ENCODE measurements at places on chromosomes 3 and 15. TPM values are rescaled to one million over a fixed set of nuclear protein-coding genes. Genes with fewer than 3 reads are reported as not detected.

DNA sequence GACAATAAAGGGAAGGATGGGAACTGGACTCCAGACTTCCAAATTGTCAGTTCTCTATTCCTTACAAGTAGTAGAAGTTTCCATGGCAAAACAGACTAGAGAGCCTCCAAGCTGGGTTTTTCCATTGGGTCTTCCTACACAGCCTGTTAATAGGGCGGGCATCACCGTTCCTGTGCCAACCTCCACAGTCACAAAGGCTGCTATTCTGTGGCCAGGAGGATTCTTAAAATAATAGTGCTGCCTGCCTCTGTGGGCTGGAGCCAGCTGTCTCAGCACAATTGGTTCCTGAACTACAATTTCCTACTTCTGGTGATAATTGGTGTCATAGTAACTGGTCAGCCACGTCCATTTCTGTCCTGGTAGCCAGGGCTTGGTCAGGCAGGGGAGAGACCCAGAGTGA lies 38.6 kb downstream of the LYZL4 start:
- DNase-seq = no peak

DNA sequence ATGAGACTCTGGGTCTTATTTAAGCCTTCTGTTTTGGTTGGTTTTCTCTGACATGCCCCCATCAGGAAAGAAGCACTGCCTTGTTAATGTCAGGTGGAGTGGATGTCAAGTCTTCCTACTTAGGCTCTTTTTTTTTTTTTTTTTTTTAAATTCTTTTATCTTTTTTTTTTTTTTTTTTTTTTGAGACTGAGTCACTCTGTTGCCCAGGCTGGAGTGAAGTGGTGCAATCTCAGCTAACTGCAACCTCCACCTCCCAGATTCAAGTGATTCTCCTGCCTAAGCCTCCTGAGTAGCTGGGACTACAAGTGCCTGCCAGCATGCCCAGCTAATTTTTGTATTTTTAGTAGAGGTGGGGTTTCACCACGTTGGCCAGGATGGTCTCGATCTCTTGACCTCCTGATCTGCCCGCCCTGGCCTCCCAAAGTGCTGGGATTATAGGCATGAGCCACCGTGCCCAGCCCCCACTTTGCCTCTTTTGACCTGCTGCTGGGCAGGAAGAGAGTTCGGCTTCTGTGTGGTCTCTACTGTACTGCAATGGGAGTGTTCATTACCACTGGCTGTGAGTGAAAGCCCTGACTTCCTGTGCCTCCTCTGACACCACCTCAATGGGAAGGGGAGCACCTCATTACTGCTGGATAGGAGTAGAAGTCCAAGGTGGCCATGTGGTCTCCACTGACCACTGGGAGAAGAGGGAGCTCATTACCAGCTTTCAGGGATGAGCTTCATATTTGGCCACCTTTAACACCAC lies 10.9 kb downstream of the CTDSPL start:
- no peak for DNase-seq

GRCh38 chr15:80689716-80690115 lies 5.4 kb upstream of the ABHD17C start:
- DNase-seq = no peak

Gene GRIP2
- 0.77 TPM for total RNA-seq

- DNase-seq = no peak
Measured at GRCh38 chr3:138862924-138863775, 28.4 kb upstream of the PIK3CB start.

DNA sequence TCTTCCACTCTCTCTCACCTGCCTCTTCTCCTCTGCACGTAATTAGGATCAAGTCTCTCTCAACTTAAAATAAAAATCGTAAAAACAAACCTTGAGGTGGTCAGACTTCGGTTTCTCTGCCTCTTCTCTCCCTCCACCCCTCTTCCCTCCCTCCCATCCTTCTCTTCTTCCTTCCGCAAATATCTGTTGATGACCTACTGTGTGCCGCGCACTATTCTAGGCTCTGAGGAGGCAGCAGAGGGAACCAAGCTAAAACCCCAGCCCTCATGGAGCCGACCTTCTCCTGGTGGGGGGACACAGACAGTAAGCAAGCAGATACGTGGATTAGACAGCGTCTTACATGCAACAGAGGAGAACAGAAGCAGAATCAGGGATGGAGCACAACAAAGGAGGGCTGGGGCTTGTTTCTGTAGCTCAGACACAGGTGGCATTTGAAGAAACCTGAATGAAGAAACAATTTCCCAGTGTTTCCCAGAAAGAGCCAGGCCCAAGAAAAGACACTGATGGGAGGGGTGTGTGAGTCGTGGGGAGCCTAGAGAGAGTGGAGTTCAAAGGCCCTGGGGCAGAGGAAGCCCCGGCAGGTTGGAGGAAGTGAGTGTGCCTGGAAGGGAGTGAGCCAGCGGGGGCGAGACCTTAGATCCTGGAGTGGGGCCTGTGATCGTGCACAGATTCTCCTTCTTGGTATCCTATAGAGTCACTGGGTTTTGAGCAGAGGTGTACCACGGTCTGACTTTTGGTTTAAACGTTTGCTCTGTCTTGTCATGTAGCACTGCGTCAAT lies 80.5 kb downstream of the TOP2B start:
- no peak for DNase-seq

GRCh38 chr3:152269056-152269830 lies 514 bp downstream of the MBNL1 start:
- DNase-seq = peak; percentile 85

GRCh38 chr15:72249142-72249810 lies 18.3 kb upstream of the PKM start:
- DNase-seq = no peak

GRCh38 chr15:28876131-28876844 lies 9.5 kb upstream of the APBA2 start:
- no peak for DNase-seq

Gene UQCC5
- total RNA-seq = 86.6 TPM

- no peak for DNase-seq
Measured at GRCh38 chr3:158167737-158168557, 58.1 kb downstream of the RSRC1 start.

- no peak for DNase-seq
Measured at GRCh38 chr3:27378331-27378730, 9.1 kb upstream of the NEK10 start.

Gene CHRNA5
- total RNA-seq = 3.8 TPM

- no peak for DNase-seq
Measured at GRCh38 chr3:175002732-175003143, 143.6 kb downstream of the NAALADL2 start.
